Activated CD8-positive, alpha-beta memory T cell treated with anti-CD3 and anti-CD28 coated beads for 4 hours (primary cell): ENCODE measurements at places on chromosomes 13 and 19.

GRCh38 chr13:45542391-45542790, 73.1 kb downstream of the ERICH6B start:
- DNase-seq, result no peak

- DNase-seq, result no peak
Observed at GRCh38 chr19:32719611-32720059, at the start of gene TDRD12. Gene TDRD12, plus strand, starts transcription at chr19:32719767. Its CDS starts 306 bp downstream, at chr19:32720073.

DNA sequence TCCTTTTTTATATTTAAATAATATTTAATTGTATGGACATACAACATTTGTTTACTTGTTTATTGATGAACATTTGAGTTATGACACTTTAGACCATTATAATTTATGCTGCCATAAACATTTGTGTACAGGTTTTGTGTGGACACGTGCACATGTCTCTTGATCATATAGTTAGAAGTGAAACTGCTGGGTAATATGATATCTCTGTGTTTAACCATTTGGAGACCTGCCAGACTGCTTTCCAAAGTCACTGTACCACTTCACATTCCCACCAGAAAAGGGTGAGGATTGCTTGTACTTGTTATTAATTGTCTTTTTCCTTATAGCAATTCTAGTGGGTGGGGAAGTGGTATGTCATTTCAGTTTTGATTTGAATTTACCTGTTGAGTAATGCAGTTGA, 145.6 kb upstream of the KLHL1 start:
- DNase-seq, result no peak

GRCh38 chr13:113400621-113401451, 36.9 kb upstream of the GRTP1 start:
- DNase-seq, result no peak

GRCh38 chr19:43767316-43767715, 12.6 kb upstream of the SMG9 start:
- no peak for DNase-seq

DNA sequence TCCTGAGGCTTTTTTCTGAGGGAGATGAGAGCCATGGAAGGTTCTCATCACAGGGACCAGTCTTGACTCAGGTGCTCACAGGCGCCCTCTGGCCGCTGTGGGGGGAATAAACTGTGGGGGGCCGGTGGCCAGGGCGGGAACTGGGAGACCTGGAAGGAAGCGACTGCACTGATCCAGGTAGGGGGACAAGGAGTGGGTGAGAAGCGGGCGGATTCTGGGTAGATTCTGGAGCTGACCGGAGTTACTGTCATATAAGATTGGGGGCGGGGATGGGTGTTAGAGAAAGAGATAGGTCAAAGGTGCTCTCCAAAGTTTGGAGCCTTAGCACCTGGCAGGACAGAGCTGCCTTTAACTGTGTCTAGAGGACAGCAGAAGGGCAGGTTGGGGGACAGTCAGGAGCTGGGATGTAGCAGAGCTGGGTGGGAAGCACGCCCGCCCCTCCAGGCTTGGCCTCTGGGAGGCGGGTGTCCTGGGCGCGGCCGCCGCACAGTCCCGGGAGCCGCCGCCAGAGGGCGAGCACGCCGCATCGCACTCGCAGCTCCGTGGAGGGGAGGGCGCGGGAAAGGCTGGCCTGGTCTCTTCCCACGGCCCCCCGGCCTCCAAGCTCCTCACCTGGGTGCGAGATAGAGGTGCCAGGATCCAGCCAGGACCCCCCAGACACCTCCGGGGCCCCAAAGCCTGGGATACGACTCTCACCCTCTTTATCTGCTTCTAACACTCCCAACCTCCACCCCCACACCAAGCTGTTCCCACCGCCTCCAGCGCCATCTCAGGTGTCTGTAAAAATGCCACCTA, 4.2 kb upstream of the DAND5 start:
- peak; percentile 63 for DNase-seq

DNA sequence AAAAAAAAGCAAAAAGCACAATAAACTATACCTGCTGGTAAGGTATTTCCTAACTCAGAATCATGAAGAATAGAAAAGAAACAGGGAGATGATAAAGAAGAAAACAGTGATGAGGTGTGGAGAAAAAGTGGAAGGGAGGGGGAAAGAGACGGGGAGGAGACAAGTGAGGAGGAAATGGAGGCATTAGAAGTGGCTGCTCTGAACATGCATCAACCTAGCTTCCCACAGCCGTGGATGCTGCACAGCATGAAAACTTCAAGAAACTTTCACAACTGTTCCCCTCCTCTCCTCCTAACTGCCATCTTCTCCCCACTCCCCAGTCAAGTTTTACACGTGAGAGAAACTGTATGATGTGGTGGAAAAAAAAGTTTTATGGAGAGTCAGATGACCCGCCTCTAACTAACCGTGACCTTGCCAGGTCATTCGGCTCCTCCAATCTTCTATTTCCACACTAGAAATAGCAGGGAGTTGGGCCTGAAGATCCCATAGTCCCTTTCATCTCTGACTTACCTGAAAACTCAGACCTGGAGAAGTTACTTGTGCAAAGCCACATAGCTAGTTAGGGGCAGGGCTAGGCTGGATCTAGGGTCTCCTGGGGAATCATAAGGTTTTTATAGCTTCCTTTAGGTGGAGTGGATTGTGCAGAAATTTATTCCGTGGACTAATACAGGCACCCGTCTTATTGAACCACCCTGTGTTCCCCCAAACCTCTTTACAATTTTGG, 461.9 kb downstream of the KLF5 start:
- no peak for DNase-seq

GRCh38 chr13:100212904-100213553, 124.1 kb downstream of the PCCA start:
- DNase-seq, result no peak

DNA sequence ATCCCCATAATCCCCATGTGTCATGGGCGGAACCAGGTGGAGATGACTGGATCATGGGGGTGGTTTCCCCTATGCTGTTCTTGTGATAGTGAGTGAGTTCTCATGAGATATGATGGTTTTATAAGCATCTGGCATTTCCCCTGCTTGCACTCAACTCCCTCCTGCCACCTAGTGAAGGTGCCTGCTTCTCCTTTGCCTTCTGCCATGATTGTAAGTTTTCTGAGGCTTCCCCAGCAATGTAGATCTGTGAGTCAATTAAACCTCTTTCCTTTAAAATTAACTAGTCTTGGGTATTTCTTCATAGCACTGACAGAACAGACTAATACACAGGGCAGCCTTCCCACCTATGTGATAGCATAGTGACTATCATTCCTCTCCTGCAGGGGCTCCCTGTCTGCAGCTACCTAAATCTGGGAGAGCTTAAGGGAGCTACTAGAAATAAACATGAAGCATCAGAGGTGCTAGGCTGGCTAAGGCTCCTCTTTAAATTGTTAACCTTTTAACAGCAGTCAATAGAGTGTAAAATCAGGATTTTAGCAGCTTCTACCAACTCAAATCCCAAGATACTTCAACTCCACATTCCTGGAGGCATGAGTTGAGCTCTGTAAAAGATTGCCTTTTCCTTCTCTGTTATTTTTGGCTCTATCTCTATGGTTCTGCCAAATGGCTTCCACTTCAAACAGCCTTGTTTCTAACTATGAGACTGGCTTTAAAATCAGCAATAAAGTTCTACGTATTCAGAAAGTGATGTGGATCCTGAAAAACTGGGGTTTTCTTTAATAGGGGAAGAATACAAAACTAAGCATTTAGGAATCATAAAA, 112.3 kb downstream of the VWA8 start:
- no peak for DNase-seq

DNA sequence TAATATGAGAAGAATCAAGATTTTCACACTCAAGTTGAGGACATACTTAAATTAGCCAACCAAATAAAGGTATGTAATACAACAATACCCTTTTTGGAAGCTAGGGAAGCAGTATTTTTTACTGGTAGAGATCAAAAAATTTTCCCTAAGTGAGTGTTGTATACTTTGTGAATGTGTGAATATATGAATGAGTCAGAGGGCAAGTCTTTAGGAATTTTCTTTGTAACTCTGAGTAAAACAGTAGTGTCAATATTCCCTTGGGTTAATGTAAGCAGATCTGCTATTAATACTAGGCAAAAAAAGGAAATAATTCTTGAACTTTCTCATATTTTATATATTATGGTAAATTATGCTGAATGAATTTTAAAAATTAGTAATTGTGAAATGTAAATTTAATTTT, 1161.8 kb upstream of the MIR17HG start:
- no peak for DNase-seq

DNA sequence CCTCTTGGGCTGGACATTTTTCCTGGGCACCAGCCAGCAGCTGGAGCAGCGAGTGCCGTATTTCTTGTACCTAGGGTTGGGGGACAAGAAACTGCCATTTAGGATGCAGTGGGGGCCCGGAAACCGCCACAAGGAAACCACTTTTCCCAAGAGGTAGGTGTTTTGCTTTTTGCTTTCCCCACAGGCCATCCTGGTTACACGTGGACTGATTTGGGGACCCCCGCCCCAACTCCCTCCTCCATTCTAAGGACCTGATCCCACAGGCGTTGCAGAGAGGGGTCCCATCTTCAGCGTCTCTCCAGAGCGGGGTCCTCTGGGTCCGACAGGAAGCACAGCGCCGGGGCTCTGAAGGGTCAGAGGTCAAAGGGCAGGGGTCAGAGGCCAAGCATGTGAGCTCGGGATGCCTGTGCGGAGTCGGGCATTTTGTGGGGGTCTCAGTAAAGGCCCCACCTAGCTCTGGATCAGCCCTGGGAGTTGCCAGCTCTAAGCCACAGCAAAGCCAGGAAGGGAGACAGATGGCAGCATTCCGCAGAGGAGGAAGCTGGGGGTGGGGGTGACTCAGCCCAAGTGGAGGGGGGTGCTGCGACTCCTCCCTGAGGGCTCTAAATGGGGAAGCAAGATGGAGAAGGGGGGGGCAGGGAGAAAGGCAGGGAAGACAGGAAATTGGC, 4.3 kb downstream of the ZGLP1 start:
- DNase-seq, result no peak

- DNase-seq, result no peak
Observed at GRCh38 chr13:74169676-74170075, 35.5 kb upstream of the KLF12 start.

DNA sequence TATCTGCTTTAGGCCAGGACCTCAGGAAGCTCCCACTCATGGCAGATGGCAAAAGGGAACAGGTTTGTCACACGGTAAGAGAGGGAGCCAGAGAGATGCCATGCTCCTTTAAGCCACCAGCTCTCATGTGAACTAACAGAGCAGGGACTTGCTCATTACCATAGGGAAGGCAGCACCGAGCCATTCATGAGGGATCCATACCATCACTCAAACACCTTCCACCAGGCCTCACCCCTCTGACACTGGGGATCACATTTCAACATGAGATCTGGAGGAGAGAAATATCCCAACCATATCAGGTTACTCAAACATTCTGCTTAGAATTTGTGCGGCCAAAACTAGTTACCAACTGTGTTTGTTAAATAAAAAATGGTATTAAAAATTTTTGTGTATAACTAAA, 427.0 kb downstream of the UQCRFS1 start:
- DNase-seq, result no peak

DNA sequence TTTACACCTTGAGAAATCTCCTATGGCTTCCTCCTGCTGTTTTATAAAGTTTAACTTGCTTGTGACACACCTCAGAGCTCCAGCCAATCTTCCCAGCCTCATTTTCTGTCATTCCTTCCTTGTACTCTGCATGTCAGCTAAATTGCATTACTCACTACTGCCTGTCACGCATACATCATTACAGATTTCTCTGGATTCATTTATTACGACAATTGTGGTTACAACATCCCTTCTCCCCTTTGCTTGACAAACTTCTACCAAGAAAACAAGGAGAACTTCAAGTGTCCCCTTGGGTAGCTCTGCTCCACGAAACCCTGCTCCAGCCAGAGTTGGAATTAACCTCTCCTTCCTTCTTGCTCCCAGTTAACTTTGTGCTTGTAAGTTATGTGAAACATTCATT, 22.0 kb upstream of the GPR18 start:
- no peak for DNase-seq

- no peak for DNase-seq
Observed at GRCh38 chr13:39353988-39354387, 249.0 kb downstream of the LHFPL6 start.

DNA sequence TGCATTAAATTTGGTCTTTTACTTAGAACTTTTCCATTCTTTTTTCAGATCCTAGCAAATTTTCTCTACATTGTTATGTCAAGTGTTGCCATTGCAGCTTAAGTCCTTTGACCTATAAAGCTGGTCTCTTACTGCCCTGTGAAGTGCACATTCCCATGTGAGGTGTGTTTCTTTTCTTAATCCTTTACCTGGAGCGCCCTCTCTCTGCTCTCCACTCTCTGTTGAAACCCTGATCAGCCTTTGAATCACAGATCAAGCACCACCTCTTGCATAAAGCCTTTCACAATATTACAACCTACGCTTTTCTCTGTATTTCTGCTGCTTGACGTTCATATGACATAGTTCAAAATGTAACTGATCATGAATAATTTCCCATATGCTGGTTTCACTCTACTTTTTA, 84.8 kb downstream of the PCDH17 start:
- DNase-seq, result no peak

DNA sequence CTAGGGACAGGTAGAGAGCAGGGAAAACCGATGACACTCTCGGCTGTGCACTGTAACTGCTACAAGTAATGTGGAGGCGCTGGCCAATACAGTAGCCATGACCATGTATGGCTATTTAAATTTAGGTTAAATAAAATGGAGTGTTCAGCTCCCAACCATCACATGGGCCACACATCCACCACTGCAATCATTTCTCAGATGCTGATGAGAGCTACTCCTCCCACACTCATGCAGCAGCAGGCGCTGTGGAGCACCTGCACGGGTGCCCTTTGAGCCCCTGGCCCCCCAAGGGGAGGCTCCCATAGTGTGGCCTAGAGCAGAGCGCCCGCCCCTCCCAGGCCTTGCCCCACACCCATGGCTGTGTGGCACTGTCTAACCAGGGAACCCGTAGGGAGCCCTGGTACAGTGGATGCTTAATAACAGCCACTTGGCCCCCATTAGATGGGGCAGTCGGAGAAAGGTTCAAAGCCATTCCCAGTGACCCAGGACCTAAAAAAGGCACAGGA, 6.0 kb downstream of the ACP4 start:
- no peak for DNase-seq

- peak; percentile 7 for DNase-seq
Observed at GRCh38 chr13:49635599-49636433, 7.5 kb downstream of the ARL11 start.

DNA sequence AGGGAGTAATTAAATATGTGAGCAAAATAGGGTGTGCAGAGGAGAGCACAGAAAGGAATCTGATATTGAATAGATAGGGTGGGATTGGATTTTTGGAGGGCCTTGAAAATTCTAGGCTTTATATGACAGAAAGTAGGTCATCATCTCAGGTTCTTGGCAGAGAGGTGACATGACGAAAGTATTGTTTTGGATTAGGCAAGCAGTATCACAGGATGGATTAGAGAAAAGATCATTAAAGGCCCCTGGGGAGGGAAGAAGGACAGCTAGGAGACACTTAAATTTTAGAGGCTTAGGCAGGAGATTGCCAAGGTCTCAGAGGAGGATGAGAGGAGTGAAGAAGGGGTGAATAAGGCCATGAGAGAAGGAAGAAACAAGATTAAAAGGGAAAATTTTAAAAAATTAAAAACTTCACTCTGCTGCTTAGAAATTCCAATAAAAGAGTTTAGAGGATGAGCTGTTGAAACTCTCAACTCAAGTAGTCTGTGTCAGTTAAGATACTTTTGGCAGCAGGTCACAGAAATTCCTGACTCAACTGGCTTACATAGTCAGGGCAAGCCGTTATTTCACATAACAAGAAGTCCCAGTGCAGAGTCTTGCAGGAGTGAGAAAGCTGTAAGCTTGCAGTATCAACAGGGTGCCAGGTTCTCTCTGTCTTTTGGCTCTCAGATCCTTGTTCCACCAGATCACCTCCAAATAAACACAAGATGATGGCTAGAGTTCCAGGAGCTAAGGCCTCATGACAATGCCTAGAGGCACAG, 8.8 kb downstream of the GPC6 start:
- no peak for DNase-seq

GRCh38 chr19:28519952-28520861, 692.7 kb downstream of the UQCRFS1 start:
- no peak for DNase-seq

GRCh38 chr13:105902396-105902795, 633.1 kb downstream of the EFNB2 start:
- DNase-seq, result no peak
